Inflammatory macrophage treated with lipopolysaccharide for 4 hours (primary cell): ENCODE measurements at places on chromosomes 6 and 20.

- no peak for DNase-seq
Observed at GRCh38 chr6:63465750-63466149, 106.5 kb upstream of the LOC128125822 start.

GRCh38 chr20:45187693-45188092 is 13.0 kb downstream of the PI3 start:
- DNase-seq: no peak

- no peak for DNase-seq
Observed at GRCh38 chr6:99789767-99790166, 183.1 kb downstream of the PRDM13 start.

DNA sequence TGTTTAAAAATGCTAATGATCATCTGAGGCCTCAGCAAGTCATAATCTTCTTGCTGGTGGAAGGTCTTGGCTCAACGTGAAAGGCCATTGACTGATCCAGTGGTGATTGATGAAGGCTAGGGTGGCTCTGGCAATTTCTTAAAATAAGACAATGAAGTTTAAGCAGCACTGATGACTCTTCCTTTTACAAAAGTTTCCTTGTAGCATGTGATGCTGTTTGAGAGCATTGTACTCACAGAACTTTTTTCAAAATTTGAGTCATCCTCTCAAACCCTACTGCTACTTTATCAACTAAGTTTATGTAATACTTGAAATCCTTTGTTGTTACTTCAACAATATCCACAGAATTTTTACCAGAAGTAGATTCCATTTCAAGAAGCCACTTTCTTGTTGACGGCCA is 382.3 kb downstream of the ESR1 start:
- DNase-seq: no peak

DNA sequence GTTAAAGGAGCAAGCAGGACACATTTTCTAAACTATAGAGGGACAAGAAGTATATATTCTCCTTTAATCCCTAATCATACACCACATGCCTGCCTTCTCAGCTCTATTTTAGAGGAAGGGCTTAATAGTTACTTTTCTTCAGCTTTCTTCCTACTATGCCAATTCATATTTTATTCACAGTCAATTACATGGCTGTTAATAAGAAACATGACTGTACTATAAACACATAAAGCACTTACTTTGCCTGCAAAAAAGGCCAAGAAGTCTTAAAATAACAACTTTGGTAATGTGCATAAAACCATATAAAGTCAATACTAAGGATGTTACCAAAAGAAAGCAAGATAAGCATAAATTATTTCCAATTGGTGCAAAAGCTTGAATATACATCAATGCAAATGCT is 6.4 kb downstream of the KIAA0408 start:
- DNase-seq: no peak

- no peak for DNase-seq
Observed at GRCh38 chr6:21967056-21967974, 329.5 kb downstream of the PRL start.

GRCh38 chr6:168793649-168794048 is 352.7 kb downstream of the SMOC2 start:
- DNase-seq: no peak

- DNase-seq: no peak
Observed at GRCh38 chr6:52227495-52227894, 16.8 kb downstream of the IL17F start.

GRCh38 chr6:105077596-105078385 is 102.0 kb downstream of the POPDC3 start:
- DNase-seq: peak; percentile 36

DNA sequence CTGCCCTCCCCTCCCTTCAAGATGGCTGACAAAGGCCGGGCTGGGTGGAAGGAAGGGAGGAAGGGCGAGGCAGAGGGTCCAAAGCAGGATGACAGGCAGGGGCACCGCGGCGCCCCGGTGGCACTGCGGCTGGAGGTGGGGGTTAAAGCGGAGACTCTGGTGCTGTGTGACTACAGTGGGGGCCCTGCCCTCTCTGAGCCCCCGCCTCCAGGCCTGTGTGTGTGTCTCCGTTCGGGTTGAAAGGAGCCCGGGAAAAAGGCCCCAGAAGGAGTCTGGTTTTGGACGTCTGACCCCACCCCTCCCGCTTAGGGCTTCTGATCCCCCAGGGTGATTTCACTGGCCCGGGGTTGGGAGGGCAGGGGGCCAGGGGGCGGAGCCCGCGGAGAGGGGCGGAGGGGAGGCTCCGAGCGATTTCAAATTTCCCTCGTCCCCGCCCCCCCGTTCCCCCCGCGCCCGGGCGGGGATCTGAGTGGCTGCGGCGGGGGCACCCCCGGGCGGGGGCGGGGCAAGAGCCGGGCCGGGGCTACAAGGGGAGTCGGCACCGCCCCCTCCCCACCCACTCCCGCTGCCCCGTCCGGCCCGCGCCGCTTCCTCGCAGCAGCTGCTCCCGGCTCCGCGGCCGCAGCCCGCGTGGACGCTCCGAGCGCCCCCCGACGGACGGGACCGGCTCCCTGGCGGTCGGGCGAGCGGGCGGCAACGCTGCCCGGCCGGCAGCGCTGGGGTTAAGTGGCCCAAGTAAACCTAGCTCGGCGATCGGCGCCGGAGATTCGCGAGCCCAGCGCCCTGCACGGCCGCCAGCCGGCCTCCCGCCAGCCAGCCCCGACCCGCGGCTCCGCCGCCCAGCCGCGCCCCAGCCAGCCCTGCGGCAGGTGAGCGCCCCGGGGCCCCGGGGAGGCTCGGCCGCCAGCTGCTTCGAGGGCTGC is at the start of gene DNMT3B:
TSS of gene DNMT3B (plus strand) at position 555 of the 923 bp plus-strand sequence. CDS start 17,939 bp downstream, outside the sequence.
- peak; percentile 72 for DNase-seq

DNA sequence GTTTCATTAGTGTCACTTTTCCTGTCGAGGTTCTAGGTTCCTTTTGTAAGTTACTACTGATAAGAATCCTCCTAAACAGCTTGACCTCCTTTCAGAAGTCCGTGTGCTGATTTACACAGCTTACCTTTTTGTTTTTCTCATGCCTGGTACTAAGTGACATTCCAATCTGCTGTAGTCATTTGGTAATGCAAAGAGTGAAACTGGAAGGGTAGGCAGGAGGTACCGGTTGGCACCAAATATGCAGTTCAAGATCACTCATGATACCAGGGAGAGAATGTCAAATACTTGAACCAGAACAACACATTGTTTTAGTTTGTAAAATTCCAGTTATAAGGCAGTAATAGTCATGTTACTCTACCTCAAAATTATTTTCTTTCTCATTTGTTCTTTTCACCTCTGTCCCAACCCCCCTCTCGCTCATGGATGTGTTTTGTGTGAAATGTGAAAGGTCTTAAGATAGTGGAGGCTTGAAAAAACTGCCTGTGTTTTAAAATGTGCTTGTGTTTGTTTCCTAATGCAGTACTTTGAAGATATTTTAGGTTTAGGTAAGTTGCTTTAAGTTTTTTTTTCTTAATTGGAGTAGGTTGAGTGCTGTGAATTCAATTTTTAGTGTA is 23.2 kb downstream of the AFDN start:
- no peak for DNase-seq

GRCh38 chr6:113632220-113632864 is 224.8 kb upstream of the MARCKS start:
- DNase-seq: peak; percentile 99

DNA sequence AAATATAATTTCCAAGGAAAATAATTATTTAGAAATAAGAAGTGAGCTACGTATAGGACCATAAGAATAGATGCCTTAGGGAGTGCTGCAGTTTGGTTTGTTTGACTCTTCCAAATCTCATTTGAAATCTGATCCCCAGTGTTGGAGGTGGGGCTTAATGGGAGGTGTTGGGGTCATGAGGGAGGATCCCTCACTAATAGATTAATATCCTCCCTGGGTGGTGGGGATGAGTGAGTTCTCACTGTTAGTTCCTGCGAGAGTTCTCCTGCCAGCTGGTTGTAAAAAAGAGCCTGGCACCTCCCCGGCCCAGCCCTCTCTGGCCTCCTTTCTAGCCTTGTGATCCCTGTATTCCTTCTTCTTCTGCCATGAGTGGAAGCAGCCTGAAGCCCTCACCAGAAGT is 69.3 kb downstream of the RCAN2 start:
- DNase-seq: no peak

DNA sequence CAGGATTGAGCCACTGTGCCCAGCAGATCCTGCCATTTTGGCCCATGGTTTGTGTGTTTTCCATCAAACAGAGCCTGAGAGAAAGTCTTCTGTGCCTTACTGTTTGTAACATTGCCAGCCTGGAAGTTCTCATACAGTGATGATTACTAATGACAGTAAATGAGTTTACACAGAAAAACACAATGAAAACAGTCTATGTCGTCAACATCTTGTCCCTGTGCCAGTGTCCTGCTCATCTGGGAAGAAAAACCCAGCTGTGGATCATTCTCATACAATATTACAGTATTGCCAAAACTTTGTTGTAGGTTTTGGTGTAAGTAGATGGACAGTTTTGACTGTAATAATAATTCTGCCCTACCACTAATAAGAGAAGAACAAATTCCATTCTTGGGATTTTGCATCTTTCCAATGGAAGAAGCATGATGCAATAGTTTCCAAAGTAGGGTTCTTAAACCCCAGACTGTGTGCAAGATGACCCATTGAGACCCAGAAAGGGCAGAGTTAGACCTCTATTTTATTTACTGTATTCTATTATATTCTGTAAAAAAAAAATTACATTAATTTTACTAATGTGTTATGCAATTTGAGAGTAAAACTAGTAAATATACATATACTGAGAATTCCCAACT is 135.0 kb upstream of the JARID2 start:
- DNase-seq: no peak

- DNase-seq: no peak
Observed at GRCh38 chr6:14546036-14546435, 428.5 kb downstream of the CD83 start.

DNA sequence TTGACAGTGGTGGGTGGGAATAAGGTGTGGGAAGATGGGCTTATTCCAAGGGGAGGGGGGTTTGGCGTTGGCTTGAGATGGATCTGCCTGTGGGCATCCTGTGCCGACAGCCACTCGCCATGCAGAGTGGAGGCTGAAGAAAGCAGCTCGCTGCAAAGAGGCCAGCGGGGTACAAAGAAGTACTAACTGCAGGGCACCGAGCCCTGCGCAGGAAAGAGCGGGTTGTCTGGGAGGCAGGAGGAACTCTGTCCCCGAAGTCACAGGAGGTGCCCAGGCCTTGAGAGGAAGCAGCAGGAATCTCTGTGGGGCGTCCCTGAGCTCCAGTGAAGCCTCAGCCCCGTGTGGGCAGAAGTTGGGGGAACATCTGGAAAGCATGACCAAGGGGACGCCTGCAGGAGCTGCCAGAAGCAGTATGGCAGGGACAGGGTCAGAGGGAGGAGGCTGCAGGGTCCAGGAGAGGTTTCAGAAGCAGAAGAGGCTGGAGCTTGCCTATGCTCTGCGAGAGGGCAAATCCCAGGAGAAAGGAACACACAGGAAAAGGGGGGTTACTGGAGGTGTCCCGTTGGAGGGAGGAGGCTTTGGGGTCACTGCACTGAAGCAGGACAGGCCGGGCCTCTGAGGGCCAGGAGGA is 77.2 kb downstream of the THBS2 start:
- DNase-seq: no peak

- no peak for DNase-seq
Observed at GRCh38 chr6:45653117-45653883, 275.6 kb upstream of the SUPT3H start.

DNA sequence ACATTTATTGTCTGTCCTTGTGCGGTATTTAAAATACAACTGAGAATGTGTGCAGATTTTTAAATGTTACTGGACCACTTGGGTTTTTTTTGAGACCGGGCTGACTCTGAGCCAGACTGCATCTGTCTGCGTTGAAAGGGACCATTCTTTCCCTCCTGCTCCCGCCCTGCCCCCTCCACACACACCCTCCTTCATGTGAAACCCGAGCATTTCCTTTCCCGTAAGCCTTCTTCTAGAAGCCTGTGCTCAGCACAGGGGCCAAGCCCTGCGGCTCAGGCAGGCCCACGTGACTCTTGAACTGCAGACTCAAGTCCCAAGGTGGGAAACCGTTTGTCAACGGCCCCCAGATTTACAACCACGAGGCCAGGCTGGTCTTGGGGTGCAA is 82.7 kb upstream of the FOXC1 start:
- no peak for DNase-seq

GRCh38 chr6:137698636-137699030 is 168.4 kb upstream of the TNFAIP3 start:
- peak; percentile 92 for DNase-seq

GRCh38 chr6:106745197-106745770 is 115.9 kb downstream of the QRSL1 start:
- no peak for DNase-seq

DNA sequence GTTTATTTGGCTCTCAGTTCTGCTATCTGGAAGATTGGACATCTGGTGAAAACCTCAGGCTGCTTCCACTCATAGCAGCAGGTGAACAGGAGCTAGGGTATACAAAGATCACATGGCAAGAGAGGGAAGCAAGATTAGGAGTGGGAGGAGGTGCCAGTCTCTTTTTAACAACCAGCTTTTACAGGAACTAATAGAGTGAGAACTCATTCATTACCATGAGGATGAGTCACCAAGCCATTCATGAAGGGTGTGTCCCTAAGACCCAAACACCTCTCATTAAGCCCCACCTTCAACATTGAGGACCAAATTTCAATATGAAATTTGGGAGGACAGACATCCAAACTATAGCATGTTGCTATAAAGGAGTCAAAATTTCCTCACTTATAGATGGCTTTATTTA is 85.4 kb upstream of the HCRTR2 start:
- no peak for DNase-seq

GRCh38 chr6:38943964-38944363 is 104.6 kb upstream of the GLP1R start:
- no peak for DNase-seq

DNA sequence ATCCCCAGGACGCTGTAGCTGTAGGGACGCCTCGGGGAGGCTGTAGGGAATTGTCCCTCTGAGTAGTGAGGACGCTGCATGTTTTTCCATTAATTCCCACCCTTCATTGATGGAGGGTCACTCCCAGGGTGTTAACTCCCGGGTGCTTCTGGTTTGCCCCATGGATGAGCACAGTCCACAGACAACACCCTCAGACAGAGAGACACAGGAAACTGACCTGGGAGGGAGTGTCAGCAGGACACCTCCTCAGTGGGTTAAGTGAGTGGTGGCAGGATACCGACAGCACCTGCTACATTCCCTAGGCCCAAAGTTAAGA is 53.5 kb downstream of the LINC00237 start:
- no peak for DNase-seq

DNA sequence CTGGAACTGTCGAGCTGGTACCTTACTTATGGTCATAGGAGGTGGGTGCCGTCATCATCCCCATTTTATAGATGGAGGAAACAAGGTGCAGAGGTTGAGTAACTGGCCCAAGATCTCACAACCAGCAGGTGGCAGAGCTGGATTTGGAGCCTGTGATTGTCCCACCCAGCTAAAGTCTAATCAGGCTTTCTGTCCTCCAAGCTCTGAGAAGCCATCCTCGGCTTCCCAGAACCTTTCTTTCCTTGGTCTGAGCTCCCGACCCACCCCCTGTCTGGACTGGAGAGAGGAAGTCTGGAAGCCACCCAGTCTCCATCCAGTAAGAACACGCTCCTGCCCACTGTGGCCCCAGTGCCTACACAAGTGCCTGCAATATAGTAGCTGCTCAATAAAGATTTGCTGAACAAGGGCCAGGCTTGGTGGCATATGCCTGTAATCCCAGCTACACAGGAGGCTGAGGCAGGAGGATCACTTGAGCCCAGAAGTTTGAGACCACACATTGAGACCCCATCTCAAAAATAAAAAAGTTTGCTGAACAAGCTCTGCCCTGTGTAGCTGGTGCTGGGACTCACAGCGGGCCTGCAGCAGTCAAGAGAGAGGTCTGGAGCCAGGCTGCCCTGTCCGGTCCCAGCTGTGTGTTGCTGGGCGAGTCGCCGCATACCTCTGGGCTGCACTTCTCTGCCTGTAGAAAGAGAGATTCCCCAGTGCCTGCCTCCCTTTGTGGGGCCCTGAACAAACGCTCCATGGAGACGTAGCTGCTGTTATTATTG is 32.5 kb upstream of the DLGAP4 start:
- DNase-seq: no peak

GRCh38 chr6:29552512-29553051 is 7.0 kb downstream of the UBD start:
- DNase-seq: peak; percentile 78
